Femur (tissue), 1 donor: ENCODE measurements at places on chromosomes 7 and 10.

GRCh38 chr7:55423891-55424290 is 58.8 kb downstream of the LANCL2 start:
- no peak for DNase-seq

GRCh38 chr7:111098011-111098925 is 7.3 kb downstream of the LRRN3 start:
- DNase-seq: peak; percentile 27

DNA sequence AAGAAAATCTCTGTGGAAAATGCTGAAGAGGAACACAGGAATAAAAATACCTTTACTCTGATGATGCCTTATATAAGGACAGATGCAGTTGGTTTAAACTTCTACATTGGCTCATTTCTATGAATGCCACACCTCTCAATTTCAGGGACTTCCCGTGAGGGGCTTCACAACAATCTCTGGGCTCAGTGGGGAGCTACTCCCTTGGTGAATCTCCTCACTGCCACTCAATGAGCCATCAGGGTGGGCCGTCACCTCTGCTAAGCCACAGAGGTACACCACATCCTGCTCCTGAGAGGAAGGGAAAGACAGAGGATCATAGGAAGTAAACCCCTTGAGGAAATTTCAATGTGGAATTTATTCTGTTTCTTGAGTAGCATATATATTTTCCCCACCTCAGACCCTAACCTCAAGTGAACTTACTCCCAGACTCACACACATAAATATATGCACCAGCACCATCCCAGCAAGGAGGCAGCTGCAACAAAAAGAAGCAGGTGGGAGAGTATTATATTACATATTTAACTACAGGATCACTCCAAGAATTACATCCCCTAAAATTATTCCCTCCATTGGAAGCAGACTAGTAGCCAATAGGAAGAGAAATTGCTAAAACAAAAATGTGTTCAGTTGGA is 63.3 kb upstream of the PRSS1 start:
- no peak for DNase-seq

- no peak for DNase-seq
These were observed 41.1 kb downstream of the MINPP1 start for GRCh38 chr10:87545783-87546182.

DNA sequence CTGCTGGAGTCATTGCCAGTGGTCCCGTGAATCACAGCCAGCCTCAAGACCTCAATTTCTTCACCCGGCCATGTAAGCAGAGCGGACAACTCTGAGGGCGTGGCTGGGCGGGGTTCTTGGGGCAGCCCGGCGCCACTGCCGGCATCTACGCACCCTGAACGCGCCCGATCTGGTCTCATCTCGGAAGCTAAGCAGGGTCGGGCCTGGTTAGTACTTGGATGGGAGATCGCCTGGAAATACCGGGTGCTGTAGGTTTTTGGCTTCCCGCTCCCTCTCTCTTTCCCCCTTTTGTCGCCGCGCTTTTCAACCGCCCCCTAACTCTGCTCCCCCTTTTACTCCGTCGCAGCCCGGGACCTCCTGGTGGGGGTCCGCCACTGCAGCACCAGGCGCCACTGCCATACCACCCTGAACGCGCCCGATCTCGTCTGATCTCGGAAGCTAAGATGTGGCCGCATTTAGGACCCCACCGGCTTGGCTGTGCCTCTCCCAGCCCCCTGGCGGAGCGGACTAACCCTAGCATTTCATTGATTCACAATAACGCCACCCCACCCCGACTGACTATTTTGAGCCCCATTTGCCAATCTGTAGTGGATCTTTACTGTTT is 25.3 kb downstream of the GARIN1A start:
- peak; percentile 56 for DNase-seq
